ENCODE measurements at places on chromosomes 7 and 10.

DNA sequence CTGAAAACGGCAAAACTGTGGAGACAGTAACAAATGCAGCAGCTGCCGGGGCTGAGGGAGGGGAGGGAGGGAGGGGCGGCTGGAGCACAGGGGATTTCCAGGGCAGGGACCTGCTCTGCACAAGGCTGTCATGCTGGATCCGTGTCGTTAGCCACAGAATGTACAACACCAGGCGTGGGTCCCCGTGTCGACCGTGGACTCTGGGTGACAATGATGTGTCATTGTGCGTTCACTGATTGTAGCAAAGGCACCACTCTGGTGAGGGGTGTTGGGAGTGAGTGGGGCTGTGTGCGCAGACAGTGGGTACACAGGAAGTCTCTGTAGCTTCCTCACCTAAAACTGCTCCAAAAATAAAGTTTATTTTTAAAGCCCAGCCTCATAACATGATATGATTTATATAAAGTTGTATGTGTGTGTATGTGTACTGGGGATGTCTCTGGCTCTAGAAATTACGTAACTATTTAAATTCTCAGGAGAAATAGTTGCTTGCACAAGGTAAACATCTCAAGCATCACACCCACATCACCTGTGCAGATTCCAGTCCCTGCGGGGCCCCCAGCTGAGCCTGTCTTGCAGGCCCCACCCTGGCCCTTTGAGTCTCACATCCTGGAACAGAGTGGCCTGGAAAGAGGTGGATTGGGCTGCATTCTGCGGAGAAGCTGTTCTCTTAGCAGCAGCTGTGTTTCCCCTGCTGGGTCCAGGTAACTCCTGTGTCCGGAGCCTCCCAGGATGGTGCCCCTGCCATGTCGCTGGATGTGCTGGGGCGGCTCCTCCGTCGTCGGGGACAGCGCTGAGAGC, 135.7 kb downstream of the DYNC2I1 start:
- DNase-seq = no peak

GRCh38 chr10:123062726-123063125, 53.9 kb downstream of the ACADSB start:
- DNase-seq = no peak

DNA sequence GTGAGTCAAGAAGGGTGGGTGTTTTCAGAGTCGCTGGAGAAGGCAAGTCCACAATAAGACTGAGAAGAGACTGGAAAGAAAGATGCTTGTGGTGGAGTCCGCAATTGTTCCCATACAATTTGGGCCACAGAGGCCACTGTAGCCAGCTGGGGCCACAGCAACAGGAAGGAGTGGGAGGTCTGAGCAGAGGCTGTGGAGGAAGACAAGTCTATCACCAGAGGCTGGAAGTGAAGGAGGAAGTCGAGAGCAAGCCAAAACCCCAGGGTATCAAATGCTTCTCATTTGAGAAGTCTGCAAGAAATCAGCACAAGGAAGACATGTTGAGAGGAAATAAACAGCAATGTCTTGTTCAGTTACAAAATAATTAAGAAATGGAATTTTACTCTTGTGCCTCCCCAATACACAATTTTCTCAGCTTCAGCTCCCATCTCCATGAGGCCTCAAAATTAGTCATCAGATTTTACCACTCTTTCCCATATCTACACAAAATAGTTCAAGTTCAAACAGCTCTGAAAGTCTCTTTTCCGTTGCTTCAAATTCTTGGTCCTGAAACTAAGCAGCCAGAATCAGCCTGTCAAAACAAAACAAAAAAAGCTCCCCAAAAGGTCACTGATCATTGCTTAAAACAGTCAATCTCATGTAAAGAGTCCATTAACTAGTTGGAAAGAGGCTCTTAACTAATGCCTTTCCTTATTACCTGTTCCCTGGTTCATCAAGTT, 31.6 kb downstream of the SLC16A12 start:
- DNase-seq = no peak

DNA sequence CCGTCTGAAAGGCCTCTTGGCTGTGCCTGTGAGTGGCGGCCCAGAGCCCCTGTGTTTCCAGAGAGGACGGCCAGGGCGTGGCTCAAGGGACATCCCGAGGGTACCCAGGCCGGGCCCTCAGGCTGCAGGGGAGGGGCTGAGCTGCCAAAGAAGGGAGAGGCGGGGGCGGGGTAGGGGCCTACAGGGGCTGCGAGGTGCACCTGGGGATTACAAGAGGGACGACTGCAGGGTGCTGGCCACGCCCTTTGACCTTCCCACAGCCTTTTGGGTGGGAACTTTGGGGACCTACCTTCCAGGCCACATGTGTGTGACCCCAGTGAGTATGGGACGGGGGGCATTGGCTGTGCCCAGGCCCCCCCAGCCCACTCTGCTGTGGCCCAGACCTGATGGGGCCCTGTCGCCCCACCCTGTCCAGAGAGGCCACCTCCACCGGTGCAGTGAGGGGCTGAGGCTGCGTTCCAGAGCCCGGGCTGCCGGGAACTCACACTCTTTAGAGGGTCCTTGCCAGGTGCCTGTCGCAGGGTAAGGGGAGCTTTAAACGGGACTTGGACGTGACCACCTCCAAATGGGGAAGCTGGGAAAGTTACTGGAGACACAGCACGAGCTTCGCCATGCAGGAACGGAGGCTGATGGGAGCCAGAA, 19.0 kb upstream of the NKX6-2 start:
- DNase-seq = no peak

GRCh38 chr10:7233259-7233991, 177.4 kb downstream of the SFMBT2 start:
- no peak for DNase-seq

DNA sequence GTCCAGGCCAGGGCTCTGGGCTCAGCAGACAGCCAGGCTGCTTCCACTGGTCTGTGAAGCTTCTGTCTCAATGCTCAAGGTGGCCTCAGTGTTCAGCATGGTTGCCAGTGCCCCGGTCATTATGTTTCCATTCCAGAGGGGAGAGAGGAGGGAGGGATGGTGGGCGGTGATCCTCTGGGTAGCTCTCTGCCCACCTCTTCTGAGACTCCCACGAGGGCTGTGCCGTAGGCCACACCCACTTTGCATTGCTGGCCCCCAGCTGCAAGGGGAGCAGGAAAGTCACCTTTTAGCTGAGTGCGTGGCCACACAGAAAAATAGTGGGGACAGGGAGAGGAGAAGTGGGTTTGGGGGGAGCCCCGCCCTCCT, 42.5 kb downstream of the FOXK1 start:
- no peak for DNase-seq

- DNase-seq = no peak
Measured at GRCh38 chr10:50360077-50360850, 108.9 kb upstream of the ASAH2 start.

DNA sequence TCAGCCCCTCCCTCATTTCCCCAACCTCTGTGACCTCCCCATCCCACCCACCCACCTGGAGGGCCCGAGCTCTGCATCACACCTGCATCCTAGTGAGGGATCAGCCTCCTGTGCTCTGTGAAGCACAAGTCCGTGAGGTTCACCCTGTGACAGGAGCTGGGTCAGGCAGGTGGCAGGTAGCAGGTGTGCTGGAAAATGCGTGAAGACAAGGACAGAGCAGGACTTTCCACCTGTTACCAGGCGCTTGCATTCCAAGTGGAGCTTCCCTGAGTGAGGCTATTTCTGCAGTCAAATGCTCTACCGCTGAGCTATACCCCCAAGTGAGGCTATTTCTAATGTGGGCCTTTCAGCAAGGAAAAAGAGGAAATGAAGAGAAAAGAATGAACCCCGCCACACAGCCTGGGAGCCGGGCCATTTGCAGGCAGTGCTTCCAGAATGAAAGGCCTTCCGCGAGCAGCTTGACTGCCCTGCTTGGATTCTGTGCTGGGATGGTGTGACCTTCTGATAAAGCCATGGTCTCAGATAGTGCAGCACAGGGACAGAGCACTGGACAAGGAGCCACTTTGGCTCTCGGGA, 13.3 kb upstream of the CPXM2 start:
- DNase-seq = no peak

- DNase-seq = no peak
Measured at GRCh38 chr10:107444443-107444842, 279.9 kb upstream of the SORCS1 start.

DNA sequence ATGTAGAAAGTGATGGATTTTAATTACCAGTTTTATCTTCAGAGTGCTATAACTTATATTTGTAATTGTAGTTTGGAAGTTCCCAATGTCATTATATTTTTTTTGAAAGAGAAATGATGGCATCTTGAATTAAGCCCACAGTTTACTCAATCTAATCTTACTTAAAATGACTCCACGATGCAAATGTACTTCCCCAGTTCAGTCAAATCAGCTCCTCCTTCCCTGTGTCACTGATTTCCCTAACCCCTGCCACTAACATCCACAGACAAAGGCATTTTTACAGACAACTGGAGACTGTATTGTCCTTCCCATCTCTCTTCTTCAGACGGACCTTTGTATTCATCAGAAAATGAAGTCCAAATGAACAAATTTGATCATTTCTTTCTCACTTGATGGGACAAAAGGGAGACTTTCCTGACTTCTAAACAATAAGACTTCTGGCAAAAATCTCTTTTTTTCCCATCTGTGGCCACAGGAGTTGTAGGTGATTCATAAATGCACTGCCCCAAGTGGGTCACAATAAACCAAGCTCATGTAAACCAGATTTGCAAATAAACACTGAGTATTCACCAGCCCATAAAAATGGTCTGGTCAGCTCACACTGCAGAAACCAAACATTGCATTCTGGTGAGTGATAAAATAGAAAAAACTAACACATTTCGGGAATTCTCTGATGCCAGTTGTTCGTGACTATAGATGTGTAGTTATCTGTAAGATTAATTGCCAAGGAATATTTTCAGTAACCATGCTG, 162.9 kb downstream of the FANK1 start:
- no peak for DNase-seq

GRCh38 chr7:28990200-28990960, 32.2 kb upstream of the TRIL start:
- no peak for DNase-seq

GRCh38 chr10:53379956-53380355, 607.4 kb upstream of the MBL2 start:
- DNase-seq = no peak

- DNase-seq = no peak
Measured at GRCh38 chr10:104045151-104046089, 40.3 kb downstream of the COL17A1 start.

DNA sequence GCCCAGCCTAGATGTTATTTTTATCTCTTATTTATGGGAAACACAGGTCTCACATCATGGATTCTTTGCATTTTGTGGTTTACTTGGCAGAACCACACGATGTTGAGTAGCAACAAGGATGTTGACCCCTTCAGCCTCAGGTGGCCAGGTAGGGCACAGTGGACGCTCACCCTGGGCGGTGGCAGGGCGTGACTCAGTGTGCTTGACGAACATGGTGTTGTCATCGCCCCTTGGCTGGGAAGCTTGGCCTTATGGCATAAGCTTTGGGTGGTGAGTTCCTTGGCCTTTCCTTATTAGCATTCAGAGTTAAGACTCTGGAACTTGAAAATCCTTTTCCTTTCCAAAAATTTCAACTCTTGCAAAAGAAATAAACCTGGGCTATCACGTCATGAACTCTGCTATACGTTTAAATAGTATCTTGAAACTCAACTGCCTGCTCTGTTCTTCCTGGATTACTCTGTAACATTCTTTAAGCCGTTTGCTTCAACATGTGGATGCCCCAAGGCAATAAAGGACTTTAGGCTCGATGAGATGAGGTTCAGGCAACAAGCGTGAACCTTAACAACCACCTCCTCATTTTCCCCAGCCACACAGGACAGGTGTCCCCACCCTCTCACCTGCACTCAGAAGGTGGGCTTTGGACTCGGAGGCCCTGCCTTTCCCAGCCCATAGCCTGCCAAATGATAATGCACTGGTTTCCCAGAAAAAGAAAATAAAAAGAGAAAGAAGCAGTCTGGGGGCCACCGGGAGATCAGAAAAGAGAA, 22.5 kb upstream of the ECHDC3 start:
- no peak for DNase-seq

- DNase-seq = no peak
Measured at GRCh38 chr10:101580486-101581399, 7.3 kb downstream of the POLL start.

GRCh38 chr7:47725031-47725780, 143.3 kb upstream of the TNS3 start:
- no peak for DNase-seq

- no peak for DNase-seq
Measured at GRCh38 chr7:152871005-152871677, 111.6 kb downstream of the ACTR3B start.

DNA sequence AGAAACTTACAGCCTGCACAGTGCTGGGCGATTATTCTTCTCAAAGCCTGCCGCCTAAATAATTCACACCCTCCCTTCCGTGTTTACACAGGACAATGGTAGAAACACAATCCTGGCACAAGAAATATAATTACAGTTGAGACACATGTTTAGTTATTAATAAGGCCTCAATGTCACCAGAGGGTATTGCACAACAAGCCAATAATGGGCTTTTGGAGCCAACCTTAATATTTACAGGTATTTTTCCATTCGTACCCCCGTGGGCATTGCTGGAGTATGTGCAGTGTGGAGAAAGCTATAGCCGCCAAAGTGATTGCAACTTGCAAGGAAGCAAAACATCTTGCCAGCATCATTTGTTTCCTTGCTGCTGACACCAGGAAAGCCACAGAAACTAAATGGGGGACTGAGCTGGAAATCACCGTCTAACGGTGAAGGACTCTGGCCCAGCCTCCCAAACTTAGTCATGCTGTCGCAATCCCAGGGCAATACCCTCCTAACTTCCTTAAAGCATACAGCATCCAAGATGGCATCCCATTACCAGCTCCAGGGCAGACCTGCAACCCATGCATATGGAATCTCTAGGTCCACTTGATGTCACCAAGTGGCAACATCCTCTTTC, 8.6 kb downstream of the CALN1 start:
- no peak for DNase-seq

DNA sequence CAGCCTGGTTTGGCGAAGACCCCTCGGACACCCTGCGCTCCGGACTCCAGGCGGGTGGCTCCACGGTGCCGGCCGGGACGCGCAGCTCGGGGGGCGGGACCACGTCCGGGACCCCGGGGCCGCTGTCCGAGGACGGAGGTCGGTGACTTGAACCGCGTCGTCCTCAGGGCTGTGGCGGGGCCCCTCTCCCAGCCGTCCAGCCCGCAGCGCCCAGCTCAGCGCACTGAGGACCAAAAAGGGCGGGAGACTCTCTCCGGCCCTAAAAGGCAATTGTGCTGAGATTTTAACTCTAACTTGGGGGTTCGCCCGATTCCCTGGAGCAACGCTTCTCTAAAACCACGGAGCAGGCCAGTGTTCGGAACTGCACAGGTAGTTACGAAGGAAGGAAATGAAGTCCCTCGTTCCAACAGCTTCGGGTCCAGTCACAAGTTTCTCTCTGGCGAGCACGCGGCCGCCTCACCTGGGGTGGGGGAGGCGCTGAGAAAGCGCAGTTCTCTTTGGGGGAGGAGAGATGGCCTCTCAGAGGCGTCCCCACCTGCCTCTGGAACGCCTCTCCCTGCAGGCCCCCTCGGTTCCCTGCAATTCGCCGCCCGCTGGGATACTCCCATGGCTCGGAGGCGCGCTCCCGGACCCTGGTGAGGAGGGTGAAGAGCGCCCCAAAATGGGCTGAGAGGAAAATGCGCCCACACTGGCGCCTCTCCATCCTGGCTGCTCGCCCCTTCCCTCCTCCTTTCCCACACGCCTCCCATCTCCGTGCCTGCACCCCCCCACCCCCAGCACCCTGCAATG, 352.7 kb downstream of the DNAJB6 start:
- DNase-seq = no peak
